ENCODE measurements at places on chromosomes 1 and 21.

GRCh38 chr1:186994897-186995296 is 166.1 kb downstream of the PLA2G4A start:
- no peaks in the 10 kb centered on the region for H3K27me3 ChIP-seq
- H3K4me3 ChIP-seq, result no peak overlapping the region

DNA sequence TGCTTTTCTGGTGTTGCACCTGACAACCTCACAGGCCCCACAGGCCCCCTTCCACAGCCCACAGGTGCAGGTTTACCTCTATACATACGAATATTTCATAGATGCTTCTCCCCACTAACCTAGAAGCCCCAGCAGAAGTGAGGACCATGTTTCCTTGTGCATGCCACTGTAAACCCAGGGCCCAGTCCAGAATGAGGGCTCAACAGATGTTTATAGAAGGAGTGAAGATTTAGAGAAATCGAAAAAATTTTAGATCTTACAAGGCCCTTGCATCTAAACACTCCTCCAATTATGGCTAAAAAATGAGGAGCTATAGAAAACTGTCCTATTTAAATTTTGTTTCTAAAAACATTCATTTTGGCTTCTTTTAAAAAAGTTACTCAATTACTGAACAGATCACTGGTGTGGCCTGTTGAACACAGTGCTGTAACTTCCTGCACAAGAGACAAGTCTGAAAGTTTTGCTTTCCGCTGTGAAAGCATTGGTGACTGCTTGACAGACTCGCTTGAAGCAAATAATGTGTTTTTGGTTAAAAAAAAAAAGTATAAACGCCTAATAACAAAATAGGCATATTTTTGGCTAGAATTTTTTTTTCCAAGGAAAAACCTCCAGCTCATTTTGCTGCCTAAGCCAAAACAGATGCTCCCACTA is 1.2 kb downstream of the ABCB10 start:
- peaks cover 29% of the 10 kb centered on the region for H3K4me1 ChIP-seq
- no peaks in the 10 kb centered on the region for H3K27me3 ChIP-seq
- peak overlapping the region; percentile 56 for H3K4me3 ChIP-seq

GRCh38 chr1:244861683-244862082 is 2.7 kb downstream of the HNRNPU start:
- peak overlapping the region; percentile 97 for H3K4me3 ChIP-seq
- H3K27me3 ChIP-seq, result no peaks in the 10 kb centered on the region
- H3K27ac ChIP-seq, result no peak overlapping the region
- H3K4me1 ChIP-seq, result peaks cover 45% of the 10 kb centered on the region
- H3K36me3 ChIP-seq, result peaks cover 16% of the 10 kb centered on the region

DNA sequence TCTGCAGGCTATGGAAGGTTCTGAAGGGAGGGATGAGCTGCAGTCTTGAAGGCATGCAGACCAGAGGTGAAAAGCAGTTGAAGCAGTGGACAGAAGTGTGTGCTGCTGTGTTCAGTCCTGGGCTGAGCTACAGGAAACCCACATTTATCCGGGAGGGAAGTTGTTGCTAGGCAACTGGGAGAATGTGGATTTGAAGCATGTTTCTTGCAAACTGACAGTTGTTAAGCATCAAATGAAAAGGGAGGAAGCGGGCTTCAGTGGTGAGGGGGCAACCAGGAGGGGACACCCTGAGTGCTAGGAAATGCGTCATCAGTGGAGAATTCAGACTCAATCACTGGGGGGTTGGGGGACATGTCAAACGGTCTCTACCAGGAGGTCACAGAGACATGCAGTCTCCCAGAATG is 28.7 kb downstream of the ABCA4 start:
- DNase-seq, result no peak
- H3K4me1 ChIP-seq, result peaks cover 40% of the 10 kb centered on the region
- H3K27me3 ChIP-seq, result no peaks in the 10 kb centered on the region
- peak overlapping the region; percentile 93 for H3K27ac ChIP-seq
- no peak overlapping the region for H3K4me3 ChIP-seq
- no peaks in the 10 kb centered on the region for H3K36me3 ChIP-seq

- H3K27ac ChIP-seq, result no peak overlapping the region
- no peaks in the 10 kb centered on the region for H3K27me3 ChIP-seq
- no peaks in the 10 kb centered on the region for H3K36me3 ChIP-seq
- DNase-seq, result no peak
- H3K4me1 ChIP-seq, result no peaks in the 10 kb centered on the region
- no peak overlapping the region for H3K4me3 ChIP-seq
Observed at GRCh38 chr1:98929437-98929836, 75.2 kb downstream of the PLPPR5 start.

- no peak for DNase-seq
- H3K36me3 ChIP-seq, result no peaks in the 10 kb centered on the region
- no peak overlapping the region for H3K27ac ChIP-seq
- H3K4me3 ChIP-seq, result no peak overlapping the region
Observed at GRCh38 chr1:246742396-246742795, 18.2 kb downstream of the SCCPDH start.

- no peaks in the 10 kb centered on the region for H3K27me3 ChIP-seq
- no peak overlapping the region for H3K4me3 ChIP-seq
- H3K27ac ChIP-seq, result no peak overlapping the region
- H3K4me1 ChIP-seq, result peaks cover 6% of the 10 kb centered on the region
- H3K36me3 ChIP-seq, result no peaks in the 10 kb centered on the region
Observed at GRCh38 chr1:76260279-76260678, 185.7 kb downstream of the ST6GALNAC3 start.

- no peak overlapping the region for H3K4me3 ChIP-seq
- no peaks in the 10 kb centered on the region for H3K27me3 ChIP-seq
- H3K4me1 ChIP-seq, result no peaks in the 10 kb centered on the region
- H3K27ac ChIP-seq, result peak overlapping the region; percentile 6
- no peaks in the 10 kb centered on the region for H3K36me3 ChIP-seq
Observed at GRCh38 chr1:199242147-199242546, 603.3 kb downstream of the PTPRC start.
